ENCODE measurements at places on chromosomes 2 and 18. TPM values are rescaled to one million over a fixed set of nuclear protein-coding genes. Genes with fewer than 3 reads are reported as not detected.

DNA sequence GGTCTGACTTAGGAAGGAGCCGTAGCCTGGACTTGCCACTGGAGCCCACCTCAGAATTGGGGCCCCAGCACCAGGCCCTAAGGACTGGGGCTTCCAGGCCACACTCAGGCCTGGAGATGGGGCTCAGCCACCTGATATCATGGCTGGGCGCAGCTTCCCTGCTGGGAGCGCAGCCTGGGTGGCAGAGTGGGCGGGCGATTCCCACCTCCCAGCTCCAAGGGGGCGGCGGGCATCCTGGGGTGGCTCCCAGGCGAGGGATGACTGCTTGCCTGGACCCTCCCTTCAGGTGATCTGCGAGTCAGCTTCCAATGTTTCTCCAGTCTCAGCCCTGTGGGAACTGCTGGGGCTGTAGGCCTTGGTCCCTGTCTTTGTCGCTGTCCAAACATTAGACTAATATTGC is 20.1 kb downstream of the GPR35 start:
- no peak for DNase-seq

DNA sequence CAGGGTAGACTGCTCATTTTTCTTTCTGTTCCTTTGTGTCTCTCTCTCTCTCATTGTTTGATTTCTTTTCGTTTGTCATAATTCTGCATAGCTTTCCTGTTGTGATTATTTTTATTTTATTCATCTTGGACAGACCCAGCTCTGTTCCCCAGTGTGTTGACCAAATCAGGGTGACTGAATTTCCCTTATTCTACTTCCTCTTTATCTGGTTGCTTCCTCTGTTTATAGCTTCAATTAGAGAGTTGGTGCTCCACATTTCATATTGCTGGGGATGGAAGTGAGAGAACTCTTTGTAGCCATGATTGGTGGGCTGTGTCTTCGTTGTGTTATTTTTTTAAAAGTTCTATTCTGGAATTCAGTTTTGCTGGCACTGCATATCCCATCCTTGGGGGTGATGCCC is 19.1 kb downstream of the PROKR1 start:
- no peak for DNase-seq

- DNase-seq, result no peak
Measured at GRCh38 chr2:144438801-144439631, 80.9 kb downstream of the ZEB2 start.

DNA sequence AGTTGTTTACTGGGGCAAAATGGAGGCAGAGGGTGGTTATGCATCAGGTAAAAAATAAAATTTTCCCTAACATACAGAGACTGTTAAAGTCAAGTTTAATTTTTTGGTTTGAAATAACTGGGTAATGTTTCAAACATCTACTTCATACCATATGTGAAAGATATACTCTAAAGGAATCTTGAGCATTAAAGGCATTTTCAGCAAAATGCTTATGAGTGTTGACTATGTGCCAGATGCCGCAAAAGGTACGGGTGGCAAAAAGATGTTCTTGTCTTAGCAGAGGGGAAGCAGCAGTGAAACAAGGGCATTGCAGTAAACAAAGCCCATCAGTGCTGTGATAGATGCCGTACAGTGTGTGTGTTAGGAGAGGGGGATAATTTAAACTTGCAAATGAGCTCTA is 263.1 kb upstream of the ID2 start:
- no peak for DNase-seq

DNA sequence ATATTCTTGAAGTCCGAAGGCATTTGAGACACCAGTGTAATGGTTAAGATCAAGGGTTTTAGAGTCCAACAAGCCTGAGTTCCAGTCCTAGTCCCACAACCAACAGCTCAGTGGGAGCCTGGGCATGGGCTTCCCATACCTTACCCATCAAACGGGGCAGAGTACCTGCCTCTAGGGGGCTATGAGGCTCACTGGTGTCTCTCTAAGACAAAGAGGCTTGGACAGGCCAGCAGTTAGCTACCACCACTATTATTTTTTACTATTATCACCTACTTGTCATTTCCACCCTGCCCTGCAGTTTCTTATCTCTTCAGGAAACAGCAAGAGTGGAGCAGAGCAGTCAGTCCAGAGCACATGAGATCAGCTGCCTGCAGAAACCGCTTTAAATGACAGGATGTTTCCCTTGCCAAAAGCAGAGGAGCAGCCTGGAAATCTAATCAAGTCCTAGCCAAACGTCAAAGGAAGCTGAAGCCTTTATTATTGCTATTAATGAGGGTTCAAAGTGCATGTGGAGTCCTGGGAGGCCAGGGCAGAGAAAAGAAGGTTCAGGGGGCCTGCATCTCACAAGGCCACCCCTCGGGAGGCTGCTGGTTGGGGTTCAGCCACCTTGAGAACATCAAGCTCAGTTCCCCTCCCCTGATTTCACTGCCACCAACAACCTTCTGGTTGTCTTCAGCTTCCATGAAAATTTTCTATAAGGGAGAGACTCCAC is 66.6 kb downstream of the STPG4 start:
- no peak for DNase-seq

DNA sequence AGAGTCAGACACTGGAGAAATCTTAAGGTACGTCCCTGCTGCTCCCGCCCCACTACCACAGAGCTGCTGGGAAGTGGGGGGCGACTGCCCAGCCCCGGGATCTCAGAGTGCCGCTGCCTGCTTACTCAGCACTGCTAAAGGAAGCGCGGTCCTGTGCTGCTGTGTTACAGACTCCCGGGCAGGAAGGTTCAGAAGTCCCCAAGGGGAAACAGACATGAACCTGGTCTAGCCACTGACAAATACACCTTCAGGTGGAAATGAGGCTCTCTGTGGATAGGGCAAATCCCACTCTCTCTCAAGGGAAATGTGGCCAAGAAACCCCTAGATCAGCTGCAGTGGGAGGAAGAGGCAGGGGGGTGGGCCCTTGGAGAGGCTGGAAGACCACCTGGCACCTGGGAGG is 13.7 kb downstream of the MTERF4 start:
- DNase-seq, result no peak

GRCh38 chr2:151730262-151730975 is 3.9 kb downstream of the NEB start:
- no peak for DNase-seq

DNA sequence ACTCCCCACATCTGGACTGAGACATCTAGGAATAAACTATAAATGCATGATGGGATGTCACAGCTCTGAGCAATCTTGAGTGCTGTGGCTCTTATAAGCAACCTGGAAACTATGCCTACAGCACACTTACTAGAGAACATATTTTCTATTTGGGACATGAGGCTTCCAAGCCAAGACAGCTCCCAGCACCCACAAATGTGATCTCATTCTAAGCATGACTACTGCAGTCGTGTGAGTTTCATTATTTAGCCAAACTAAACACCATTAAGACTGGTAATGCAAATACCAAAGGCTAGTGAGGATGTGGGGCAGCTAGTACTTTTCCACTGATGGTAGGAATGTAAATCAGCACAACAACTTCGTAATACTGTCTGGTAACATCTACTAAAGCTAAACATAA is 72.5 kb downstream of the RTTN start:
- no peak for DNase-seq

DNA sequence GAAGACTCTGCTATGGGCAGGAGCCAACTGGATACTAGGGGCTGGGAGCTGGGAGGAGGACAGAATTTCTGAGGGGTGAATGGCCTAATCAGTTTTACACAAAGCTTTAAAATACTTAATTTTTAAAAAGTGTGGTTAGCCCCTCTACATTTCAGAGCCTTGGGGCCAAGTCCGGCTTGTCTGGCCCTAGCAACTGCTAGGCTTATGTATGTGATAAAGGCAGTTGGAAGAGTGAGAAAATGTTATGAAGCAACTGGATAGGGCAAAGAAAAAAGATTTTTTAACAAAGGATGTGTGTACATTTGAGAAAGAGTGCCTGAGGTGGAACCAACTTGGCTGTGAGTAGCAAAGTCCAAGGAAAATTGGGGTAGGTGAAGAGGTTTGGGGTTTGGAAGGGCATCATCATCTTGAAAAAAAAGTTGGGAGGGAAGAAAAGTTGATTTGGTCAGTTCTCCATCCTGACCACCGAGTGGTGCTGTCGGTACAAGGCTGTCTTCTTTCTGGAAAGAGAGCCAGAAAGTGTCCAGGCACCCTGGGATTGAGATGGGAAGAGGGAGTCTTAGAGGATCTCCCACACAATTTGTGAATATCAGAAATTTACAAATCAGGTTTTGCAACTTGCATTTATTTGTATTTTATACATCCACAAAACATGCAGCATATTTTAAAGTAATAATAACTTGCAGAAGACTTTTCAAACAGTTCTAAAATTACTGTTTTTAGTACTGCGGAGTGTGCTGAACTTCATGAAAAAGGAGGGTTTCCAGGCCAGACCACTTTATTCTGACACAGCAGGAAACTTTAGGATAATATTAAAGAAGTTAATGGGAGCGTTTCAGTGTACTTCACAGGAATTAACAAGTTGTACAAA is 10.5 kb upstream of the CDK15 start:
- no peak for DNase-seq

- no peak for DNase-seq
Measured at GRCh38 chr18:55430026-55430425, 158.0 kb downstream of the TCF4 start.

- no peak for DNase-seq
Measured at GRCh38 chr2:201733544-201733943, 35.1 kb upstream of the MPP4 start.

DNA sequence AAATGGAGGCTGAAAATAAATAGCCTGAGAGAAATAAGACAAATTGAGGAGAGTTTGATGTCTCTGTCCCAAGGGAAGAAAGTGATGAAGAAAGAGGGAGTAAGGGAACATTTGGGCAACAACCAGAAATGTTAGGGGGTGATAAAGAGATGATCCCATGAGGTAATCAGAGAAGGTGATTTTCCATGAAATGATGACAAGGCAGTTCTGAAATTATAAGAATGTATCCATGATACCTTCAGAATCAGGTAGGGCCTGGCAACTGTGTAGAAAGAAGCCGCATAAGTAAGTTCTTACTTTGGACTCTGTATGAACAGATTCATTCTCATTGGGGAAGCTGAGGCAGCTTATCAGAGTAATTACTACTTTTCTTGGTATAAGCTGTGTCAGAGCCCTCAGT is 106.1 kb downstream of the THSD7B start:
- DNase-seq, result no peak

- DNase-seq, result no peak
Measured at GRCh38 chr18:42176599-42176998, 221.6 kb downstream of the PIK3C3 start.

- DNase-seq, result no peak
Measured at GRCh38 chr18:75057169-75057960, 151.6 kb downstream of the PTGR3 start.

GRCh38 chr2:114294741-114295140 is 147.7 kb upstream of the DPP10 start:
- DNase-seq, result no peak

GRCh38 chr2:190792956-190793888 is 87.4 kb upstream of the GLS start:
- no peak for DNase-seq

- DNase-seq, result no peak
Measured at GRCh38 chr2:224195925-224196571, 157.0 kb upstream of the SERPINE2 start.

DNA sequence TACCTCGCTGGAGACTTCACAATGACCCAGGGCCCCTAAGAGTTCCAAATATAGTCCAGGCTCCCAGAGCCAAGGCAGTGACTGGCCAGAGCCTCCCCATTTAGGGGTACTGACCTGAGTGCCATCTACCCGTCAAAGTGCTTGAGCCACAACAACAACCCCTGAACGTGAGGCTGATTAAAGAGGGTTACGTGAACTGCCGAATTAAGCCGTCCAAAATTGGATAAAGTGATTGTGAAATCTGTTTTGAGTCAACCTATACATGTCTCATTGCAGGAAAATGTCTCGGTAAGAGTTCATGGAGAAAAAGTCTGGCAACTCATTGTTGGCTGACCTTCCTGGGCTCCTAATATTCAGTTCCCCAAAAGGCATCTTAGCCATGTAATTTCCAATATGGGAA is 116.3 kb downstream of the TTC32 start:
- DNase-seq, result no peak

GRCh38 chr2:69615078-69615625 is 28.4 kb downstream of the AAK1 start:
- no peak for DNase-seq

DNA sequence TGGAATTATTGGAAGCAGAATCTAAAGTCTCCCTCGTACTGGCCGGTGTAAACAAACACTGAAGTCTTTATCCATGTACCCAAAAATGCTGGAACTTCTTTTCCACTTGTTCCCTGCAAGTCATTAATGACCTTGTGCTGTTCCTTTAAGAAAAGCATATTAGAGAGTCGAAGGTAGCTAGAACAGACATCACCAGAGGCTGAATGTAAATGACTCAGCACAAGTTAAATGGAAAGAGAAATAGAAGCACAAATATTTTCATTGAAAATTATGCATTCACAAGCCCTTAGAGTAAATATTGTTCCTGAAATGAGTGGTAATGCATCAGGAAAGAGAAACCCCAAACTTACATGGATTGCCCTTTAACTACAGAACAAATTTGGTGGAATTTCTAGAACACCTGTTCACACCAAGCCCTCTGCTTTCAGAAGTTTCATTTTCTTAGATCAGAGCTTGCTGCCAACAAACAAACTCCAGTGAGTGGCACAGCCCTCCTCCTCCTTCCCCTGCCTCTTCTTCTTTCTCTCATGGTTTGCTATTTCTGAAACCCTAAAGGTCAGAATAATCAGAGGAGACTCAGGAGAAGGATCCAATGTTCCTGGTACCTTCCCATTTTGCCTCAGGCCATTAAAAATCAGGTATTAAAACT is 264.3 kb downstream of the TXNL1 start:
- no peak for DNase-seq

GRCh38 chr2:124112966-124113365 is 87.9 kb downstream of the CNTNAP5 start:
- no peak for DNase-seq

- no peak for DNase-seq
Measured at GRCh38 chr18:46677611-46678010, 20.6 kb upstream of the LOXHD1 start.

- no peak for DNase-seq
Measured at GRCh38 chr2:121605820-121606733, 43.2 kb downstream of the CLASP1 start.

DNA sequence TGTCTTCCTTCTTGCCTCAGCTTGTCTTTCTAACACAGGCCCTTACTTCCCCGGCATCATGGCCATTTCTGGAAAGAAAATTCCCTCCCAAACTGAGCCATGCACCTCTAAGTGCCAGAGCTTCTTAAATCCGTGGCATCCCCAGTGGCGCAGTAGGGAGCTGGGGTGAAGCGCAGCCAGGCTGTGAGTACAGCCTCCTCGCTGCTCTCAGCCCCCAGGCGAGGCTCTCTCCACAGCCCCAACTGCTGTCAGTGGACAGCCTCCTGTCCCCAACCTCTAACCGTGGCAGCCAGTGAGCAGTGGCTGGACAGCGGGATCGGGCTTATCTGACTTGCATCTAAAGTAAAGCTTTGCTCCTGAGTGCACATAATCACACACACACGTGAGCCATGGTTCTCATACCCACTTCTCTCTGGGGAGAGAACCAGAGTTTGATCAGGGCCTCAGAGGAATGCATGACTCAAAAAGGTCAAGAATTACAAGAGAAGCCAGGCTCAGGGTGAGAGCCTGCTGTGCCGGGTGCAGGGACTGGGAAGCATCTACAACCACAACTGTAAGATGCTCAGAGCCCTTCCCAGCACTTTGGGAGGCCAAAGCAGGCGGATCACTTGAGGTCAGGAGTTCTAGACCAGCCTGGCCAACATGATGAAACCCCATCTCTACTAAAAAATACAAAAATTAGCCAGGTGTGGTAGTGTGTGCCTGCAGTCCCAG is 50.7 kb downstream of the SFXN5 start:
- no peak for DNase-seq

GPC1 gene
- 91.4 TPM for total RNA-seq

L3MBTL4 gene
- 14.8 TPM for total RNA-seq

SH3BP4 gene
- total RNA-seq, result 48.1 TPM

NEUROD1 gene
- not detected for total RNA-seq

RGPD3 gene
- 0.84 TPM for total RNA-seq

STAT1 gene
- total RNA-seq, result 63.5 TPM

UGT1A8 gene
- total RNA-seq, result not detected

MATN3 gene
- 9.1 TPM for total RNA-seq
